ENCODE measurements at places on chromosomes 4 and X. TPM values are rescaled to one million over a fixed set of nuclear protein-coding genes. Genes with fewer than 3 reads are reported as not detected.

DNA sequence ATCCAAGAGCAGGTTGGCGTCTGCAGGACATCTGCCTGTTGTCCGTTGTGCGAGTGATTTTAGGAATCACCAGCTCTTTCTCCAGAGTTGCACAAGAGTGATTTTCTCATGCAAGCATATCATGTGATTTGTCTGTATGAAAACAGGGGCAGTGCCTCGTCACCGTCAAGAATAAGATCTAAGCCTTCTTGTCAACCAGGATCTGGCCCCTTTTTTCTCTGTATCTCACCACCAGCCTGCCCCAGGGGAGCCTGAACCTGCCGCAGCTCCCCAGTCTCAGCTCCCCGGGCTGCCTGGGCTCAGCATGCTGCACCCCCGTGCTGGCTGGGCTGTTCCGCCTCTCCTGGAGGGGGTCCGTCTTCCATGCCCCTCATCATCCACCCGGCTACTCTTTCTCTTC is 90.5 kb downstream of the STOX2 start:
- H3K27ac ChIP-seq: no peak overlapping the region
- H3K27me3 ChIP-seq: peaks cover 16% of the 10 kb centered on the region
- DNase-seq: no peak
- H3K36me3 ChIP-seq: no peaks in the 10 kb centered on the region

- H3K36me3 ChIP-seq: peaks cover 4% of the 10 kb centered on the region
- H3K27me3 ChIP-seq: no peaks in the 10 kb centered on the region
- H3K27ac ChIP-seq: no peak overlapping the region
- no peak overlapping the region for H3K4me3 ChIP-seq
- no peaks in the 10 kb centered on the region for H3K4me1 ChIP-seq
- DNase-seq: no peak
These were observed 23.1 kb downstream of the MSL3 start for GRCh38 chrX:11781133-11781532.

- H3K27me3 ChIP-seq: no peaks in the 10 kb centered on the region
- no peak overlapping the region for H3K4me3 ChIP-seq
- H3K27ac ChIP-seq: no peak overlapping the region
These were observed 437.1 kb downstream of the MAGEB5 start for GRCh38 chrX:26653050-26653449.

GRCh38 chr4:107757864-107758476 is 37.9 kb upstream of the PAPSS1 start:
- peaks cover 7% of the 10 kb centered on the region for H3K27me3 ChIP-seq
- no peaks in the 10 kb centered on the region for H3K36me3 ChIP-seq
- no peaks in the 10 kb centered on the region for H3K4me1 ChIP-seq
- no peak overlapping the region for H3K27ac ChIP-seq

DNA sequence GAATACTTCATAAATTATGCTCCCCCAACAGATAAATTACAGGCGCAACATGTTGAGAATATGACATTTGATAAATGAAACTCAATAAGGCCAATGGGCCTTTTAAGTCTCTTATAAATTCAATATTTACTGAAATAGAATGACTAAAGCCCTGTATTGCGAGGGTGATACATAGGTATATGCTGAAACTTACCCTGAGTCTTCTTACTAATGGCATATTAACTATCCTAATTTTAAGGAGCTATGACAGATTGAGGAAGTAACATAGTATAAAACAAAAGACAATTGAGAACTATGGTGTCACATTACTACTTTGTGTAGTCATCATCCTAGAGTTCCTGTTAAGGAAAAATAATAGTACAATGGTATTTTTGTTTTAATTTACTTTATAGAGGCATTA is 440.7 kb downstream of the IL15 start:
- no peak overlapping the region for H3K27ac ChIP-seq
- no peaks in the 10 kb centered on the region for H3K4me1 ChIP-seq
- H3K36me3 ChIP-seq: peaks cover 37% of the 10 kb centered on the region
- no peak for DNase-seq
- H3K4me3 ChIP-seq: no peak overlapping the region
- no peaks in the 10 kb centered on the region for H3K27me3 ChIP-seq

DNA sequence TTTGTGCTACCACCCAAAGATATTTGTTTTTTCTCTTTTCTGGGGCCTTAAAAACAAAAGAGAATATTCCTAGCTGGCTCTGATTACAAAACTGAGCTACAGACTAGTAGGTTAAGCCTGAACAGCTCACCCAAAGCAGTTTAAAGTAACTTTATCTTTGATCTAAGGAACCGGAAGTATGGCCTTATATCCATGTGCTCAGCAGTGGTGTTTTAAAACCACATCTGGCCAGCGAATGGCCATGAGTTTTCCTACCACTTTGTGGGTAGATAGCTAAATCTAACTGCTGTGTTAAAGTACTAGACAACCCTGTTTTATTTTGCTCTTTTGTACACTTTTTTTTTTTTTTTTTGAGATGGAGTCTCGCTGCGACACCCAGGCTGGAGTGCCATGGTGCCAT is 24.6 kb downstream of the ADGRG4 start:
- H3K36me3 ChIP-seq: no peaks in the 10 kb centered on the region
- DNase-seq: no peak
- no peak overlapping the region for H3K4me3 ChIP-seq
- no peak overlapping the region for H3K27ac ChIP-seq

DNA sequence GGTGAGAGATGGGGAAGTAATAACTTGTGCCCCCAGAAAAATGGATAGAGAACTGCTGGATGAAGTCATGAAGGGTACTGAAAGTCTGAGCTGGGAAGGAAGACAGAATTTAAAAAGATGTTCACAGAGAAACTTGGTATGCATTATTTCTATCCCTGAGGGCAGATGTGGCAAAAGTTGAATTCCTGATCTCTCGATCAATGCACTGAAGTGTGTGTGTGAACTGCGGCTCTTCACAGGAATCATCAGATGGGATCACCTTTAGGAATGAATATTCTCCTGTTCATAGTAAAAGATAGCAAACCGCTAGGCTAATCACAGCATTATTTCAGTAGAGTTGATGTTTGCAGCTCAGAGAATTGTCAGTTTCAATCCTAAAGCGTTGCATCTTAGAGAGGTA is 86.4 kb downstream of the ELOVL6 start:
- H3K4me1 ChIP-seq: peaks cover 5% of the 10 kb centered on the region
- DNase-seq: no peak
- H3K27ac ChIP-seq: no peak overlapping the region
- H3K4me3 ChIP-seq: no peak overlapping the region
- no peaks in the 10 kb centered on the region for H3K27me3 ChIP-seq
- peaks cover 21% of the 10 kb centered on the region for H3K36me3 ChIP-seq

- no peak overlapping the region for H3K4me3 ChIP-seq
- peaks cover 9% of the 10 kb centered on the region for H3K4me1 ChIP-seq
- peaks cover 9% of the 10 kb centered on the region for H3K27me3 ChIP-seq
- H3K36me3 ChIP-seq: no peaks in the 10 kb centered on the region
These were observed 70.8 kb downstream of the RGS12 start for GRCh38 chr4:3363411-3364141.

DNA sequence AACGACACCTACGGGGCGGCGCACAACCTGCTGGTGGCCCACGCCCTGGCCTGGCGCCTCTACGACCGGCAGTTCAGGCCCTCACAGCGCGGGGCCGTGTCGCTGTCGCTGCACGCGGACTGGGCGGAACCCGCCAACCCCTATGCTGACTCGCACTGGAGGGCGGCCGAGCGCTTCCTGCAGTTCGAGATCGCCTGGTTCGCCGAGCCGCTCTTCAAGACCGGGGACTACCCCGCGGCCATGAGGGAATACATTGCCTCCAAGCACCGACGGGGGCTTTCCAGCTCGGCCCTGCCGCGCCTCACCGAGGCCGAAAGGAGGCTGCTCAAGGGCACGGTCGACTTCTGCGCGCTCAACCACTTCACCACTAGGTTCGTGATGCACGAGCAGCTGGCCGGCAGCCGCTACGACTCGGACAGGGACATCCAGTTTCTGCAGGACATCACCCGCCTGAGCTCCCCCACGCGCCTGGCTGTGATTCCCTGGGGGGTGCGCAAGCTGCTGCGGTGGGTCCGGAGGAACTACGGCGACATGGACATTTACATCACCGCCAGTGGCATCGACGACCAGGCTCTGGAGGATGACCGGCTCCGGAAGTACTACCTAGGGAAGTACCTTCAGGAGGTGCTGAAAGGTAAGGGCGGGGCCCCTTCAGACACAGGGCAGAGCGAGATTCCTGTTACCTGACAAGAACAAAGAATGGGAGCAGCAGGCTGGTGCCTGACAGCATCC is 11.7 kb downstream of the RPL9 start:
- DNase-seq: peak; percentile 40
- peak overlapping the region; percentile 30 for H3K4me3 ChIP-seq
- peaks cover 8% of the 10 kb centered on the region for H3K4me1 ChIP-seq
- peaks cover 2% of the 10 kb centered on the region for H3K27me3 ChIP-seq
- peaks cover 29% of the 10 kb centered on the region for H3K36me3 ChIP-seq
- H3K27ac ChIP-seq: no peak overlapping the region

DNA sequence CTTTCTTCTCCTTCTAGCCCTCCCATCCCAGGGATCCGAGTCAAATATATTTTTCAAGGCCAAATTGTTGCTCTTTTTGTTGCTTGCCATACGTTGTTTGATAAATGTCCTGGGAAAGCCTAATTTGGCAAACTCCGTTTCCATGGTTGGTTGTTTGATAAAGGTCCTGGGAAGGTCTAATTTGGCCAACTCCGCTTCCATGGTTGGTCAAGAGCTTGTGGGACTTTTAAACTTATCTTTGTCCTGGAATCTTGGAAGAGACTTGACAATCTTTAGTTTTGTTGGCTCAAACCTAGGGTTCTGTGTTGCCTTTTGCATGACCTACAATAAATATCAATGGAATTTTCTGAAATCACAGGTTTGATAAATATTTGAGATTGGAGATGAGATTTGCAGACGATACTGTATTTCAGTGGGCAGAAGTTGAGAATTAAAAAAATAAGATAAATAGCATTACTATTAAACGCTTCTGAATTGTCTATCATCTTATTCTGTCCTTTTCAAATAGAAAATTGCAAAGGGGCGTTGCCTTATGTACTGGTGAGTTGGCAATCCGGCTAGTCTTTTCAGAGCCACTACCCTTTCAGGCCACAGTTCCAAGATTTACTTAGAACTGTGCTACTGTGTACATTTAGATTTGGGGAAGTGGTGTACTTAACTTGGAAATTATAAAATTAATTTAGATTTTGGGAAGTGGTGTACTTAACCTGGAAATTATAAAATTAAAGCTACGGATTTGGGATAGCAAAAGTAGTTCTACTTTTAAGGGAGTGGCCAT is 804 bp downstream of the OSTC start:
- H3K4me1 ChIP-seq: peaks cover 39% of the 10 kb centered on the region
- peak overlapping the region; percentile 82 for H3K27ac ChIP-seq
- no peak for DNase-seq
- no peaks in the 10 kb centered on the region for H3K27me3 ChIP-seq

DNA sequence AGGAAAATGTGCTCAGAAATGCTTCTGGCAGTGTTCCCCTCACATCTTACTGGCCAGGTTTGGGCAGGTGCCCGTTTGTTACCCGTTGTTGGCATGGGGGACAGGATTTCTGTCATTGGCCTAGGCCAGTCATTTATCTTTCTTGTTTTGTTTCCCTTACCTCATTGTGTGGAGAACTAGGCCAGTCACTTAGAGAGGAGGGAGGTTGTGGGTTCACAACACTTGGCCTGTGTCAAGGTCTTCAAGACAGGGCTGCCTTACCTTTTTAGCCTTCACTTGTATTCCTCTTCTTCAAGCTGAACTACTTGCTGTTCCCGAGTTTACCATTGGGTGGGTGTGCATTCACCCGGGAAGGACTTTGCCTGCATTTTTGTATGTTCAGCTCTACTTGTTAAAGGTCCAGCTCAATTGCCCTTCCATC is 17.7 kb downstream of the SNX25 start:
- H3K4me1 ChIP-seq: peaks cover 2% of the 10 kb centered on the region
- H3K36me3 ChIP-seq: peaks cover 3% of the 10 kb centered on the region
- no peak overlapping the region for H3K27ac ChIP-seq
- no peaks in the 10 kb centered on the region for H3K27me3 ChIP-seq
- no peak overlapping the region for H3K4me3 ChIP-seq

- H3K27ac ChIP-seq: no peak overlapping the region
- no peak overlapping the region for H3K4me3 ChIP-seq
- H3K36me3 ChIP-seq: no peaks in the 10 kb centered on the region
- H3K4me1 ChIP-seq: no peaks in the 10 kb centered on the region
These were observed 273.6 kb downstream of the FRMPD4 start for GRCh38 chrX:12411831-12412230.

- no peaks in the 10 kb centered on the region for H3K27me3 ChIP-seq
- H3K4me3 ChIP-seq: no peak overlapping the region
- no peak overlapping the region for H3K27ac ChIP-seq
- no peaks in the 10 kb centered on the region for H3K36me3 ChIP-seq
These were observed 209.1 kb upstream of the JADE1 start for GRCh38 chr4:128600410-128600809.

GRCh38 chrX:130878350-130879341 is 24.4 kb downstream of the ENOX2 start:
- H3K4me3 ChIP-seq: no peak overlapping the region
- H3K36me3 ChIP-seq: peaks cover 3% of the 10 kb centered on the region
- H3K4me1 ChIP-seq: no peaks in the 10 kb centered on the region
- no peak for DNase-seq
- no peaks in the 10 kb centered on the region for H3K27me3 ChIP-seq
- H3K27ac ChIP-seq: no peak overlapping the region

DNA sequence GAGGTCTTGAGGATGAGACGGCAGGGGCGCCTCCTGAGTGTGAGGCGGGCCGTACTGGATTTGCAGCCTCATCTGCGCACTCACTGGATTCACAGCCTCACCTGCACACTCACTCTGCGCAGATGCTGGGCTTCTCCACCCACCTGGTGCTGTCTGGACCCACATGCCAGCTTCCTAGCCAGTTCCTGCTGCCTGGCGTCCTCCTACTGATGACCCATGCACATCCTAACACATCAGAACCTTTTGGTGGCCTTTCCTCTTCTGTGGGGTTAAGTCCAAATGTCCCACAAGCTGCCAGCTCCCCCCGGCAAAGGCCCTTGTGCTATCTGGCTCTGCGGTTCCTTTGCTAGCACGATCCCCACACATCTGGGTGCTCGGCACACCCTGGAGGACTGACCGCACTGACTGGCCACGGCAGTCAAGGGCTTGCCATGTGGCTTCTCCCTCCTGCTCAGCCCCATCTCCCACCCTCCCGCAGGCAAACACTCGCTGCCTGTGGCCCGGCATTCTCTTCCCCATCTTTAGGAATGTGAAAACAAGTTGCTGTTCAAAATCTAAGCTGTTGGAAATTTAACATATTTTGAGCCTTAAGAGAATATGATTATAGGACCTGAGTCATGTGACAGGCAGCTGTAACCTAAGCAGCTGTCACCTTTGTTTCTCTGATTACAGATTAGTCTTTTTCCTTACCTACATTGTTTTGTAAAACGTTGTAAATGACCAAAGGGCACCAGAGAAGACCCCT is 39.4 kb upstream of the AFAP1 start:
- H3K4me1 ChIP-seq: peaks cover 12% of the 10 kb centered on the region
- H3K27me3 ChIP-seq: no peaks in the 10 kb centered on the region
- no peak for DNase-seq
- no peak overlapping the region for H3K4me3 ChIP-seq
- H3K36me3 ChIP-seq: no peaks in the 10 kb centered on the region

GATB gene
- 13.1 TPM for total RNA-seq

CXXC4 gene
- total RNA-seq: not detected

YY2 gene
- 1.3 TPM for total RNA-seq

ACE2 gene
- not detected for total RNA-seq

UGT2B17 gene
- total RNA-seq: not detected

TRMT10A gene
- total RNA-seq: 8.5 TPM

NEXMIF gene
- 0.28 TPM for total RNA-seq

CXCL8 gene
- total RNA-seq: 13.2 TPM

PGAM4 gene
- total RNA-seq: not detected

HOPX gene
- 215 TPM for total RNA-seq
